ENCODE measurements at places on chromosomes 5 and 9.

- no peak for DNase-seq
Observed at GRCh38 chr5:28603869-28604268, 1565.5 kb upstream of the CDH9 start.

GRCh38 chr9:34994260-34994899 lies 4.8 kb downstream of the DNAJB5 start:
- no peak for DNase-seq

DNA sequence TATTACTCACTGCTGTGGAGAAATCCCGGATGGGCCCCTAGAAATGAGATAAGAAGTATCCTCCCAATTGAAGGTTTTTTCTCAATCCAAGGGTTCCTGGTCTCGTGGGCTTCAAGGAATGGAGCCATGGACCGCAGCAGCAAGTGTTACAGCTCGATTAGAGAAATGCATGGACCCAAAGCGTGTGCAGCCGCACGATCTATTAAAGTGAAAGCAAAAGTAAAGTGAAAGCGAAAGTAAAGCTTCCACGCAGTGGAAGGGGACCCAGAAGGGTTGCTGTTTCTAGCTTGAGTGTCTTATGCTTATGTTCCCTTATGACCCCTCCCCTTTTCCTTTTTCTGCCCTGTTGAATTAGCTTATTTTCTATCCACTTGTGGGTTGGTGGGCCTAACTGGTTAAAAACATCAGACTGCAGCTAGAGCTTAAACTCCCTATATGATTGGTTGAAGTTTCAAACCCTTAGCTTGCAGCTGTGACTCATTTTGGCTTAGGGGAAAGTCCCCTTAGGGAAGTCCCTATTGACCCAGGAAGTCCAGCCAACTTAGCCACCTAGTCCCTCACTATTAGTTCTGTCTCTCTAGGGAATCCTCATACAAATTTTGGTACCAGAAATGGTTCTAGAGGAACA lies 1111.8 kb downstream of the TAF11L14 start:
- DNase-seq: peak; percentile 80

DNA sequence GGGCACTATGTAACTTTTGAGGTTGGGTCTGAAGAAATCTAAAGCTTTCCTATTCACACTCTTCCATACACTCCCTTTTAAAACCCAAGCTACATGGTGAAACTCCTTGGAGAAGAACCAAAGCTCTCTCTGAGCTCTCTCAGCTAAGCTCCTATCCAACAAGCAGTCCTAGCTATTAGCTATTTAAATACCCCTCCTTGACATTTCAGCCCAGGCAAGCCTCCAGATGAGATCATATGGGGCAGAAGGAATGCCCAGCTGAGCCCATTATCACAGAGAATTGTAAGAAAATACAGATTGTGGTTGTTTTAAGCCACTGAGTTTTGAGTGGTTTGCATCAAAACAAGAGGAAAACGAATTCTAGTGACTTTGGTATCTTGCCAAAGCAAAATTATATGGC lies 15.2 kb downstream of the HSPB3 start:
- DNase-seq: no peak

- no peak for DNase-seq
Observed at GRCh38 chr9:21056931-21057330, 20.8 kb downstream of the IFNB1 start.

GRCh38 chr9:21030389-21031035 lies 928 bp downstream of the HACD4 start:
- DNase-seq: no peak

All from KG1 (cell line).